ENCODE measurements at places on chromosomes 2 and 18. TPM values are rescaled to one million over a fixed set of nuclear protein-coding genes. Genes with fewer than 3 reads are reported as not detected.

GPAT2 gene
- 8.2 TPM for total RNA-seq

ALPP gene
- not detected for total RNA-seq

ACVR1C gene
- total RNA-seq: 0.62 TPM

NT5C1B gene
- not detected for total RNA-seq

CYP27C1 gene
- total RNA-seq: not detected

CNGA3 gene
- total RNA-seq: not detected

- no peaks in the 10 kb centered on the region for H3K27me3 ChIP-seq
- no peak overlapping the region for H3K4me3 ChIP-seq
- H3K36me3 ChIP-seq: no peaks in the 10 kb centered on the region
- no peaks in the 10 kb centered on the region for H3K4me1 ChIP-seq
Observed at GRCh38 chr2:80117401-80117800, 187.2 kb downstream of the LRRTM1 start.

- DNase-seq: peak; percentile 79
- H3K27ac ChIP-seq: peak within 1 kb of the TSS; percentile 92
- H3K36me3 ChIP-seq: no peaks in the 10 kb centered on the region
- H3K4me3 ChIP-seq: peak within 1 kb of the TSS; percentile 92
Observed at GRCh38 chr18:77132369-77133050, at the start of gene MBP. Gene MBP (minus strand): TSS chr18:77132783. CDS start chr18:77105261, 27,522 bp downstream.

DNA sequence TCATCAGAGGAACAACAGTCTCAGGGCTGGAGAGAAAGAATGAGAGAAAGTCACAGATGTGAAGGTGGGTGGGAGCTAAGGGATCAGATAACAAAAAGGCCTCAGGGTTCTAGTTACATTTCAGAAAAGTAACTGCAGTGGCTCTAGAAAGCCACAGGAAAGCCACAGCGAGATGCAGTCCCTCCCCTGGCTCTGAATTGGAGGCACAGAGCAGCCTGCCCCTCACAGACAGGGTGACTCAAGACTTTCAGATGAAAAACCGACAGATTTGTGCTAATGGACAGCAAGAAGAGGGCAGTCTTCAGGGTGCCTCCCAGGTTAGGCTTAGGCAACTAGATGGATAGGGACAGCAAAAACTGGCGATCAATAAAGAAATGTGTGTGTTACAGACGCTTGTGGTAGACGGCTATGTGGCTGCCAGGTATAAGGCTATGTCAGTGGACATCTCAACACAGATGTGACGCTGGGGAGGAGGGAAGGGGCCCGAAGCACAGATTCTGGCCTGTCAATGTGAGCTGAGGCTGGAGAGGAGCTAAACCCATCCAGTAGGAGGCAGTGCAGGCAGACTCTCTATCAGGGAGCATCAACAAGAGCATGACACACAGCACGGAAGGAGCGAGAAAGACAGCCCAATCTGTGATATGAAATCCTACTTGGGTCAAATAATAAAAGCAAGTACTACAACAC, 26.2 kb downstream of the UNC50 start:
- H3K36me3 ChIP-seq: peaks cover 58% of the 10 kb centered on the region
- H3K4me1 ChIP-seq: no peaks in the 10 kb centered on the region
- H3K27me3 ChIP-seq: no peaks in the 10 kb centered on the region
- no peak overlapping the region for H3K27ac ChIP-seq
- DNase-seq: no peak

GRCh38 chr18:68417166-68417799, 297.6 kb downstream of the TMX3 start:
- H3K27me3 ChIP-seq: no peaks in the 10 kb centered on the region
- H3K4me3 ChIP-seq: no peak overlapping the region
- H3K36me3 ChIP-seq: no peaks in the 10 kb centered on the region
- no peak for DNase-seq

DNA sequence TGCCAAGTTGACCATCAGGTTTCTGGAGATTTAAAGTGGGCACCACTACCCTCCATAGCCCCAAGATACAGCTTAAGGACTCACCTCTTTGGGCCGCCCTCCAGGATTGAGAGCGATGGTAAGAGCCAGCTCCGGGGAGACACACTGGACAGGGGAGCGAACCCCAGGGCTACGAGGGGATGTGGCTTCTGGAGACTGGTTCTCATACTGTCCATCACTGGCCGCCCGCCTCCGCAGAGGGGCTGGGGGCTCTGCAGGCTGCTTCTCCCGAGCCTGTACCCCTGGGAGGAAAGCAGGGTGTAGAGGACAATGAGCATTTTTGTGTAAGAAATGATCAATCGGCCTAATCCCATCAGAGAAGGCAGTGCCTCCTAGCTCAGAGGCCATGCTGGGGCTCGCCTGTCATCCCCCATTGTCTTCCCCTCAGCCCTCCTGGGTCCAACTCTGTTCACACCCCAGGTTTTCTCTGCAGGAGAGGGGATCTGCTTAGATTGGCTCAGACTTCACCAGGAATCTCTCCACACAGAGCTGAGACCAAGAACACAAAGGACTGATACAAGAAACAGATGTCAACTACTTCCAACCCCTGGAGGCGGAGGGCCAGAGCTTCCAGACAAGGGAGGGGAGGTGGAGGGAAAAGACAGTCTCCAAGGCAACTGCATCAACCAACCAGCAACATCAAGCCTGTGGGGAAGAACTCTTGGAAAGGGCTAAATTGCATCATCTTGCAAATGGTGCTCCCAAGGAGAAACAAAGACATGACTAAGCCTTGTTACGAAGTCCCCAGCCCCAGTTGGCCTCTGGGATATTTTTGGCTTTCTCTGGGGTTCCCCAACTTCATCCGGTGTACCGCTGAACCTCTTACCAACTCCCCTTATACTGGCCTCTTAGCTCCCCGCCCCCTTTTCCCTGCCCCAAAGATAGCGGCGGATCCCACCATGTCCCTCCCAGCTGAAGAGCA, 166.6 kb downstream of the TNS1 start:
- peak; percentile 59 for DNase-seq
- peak overlapping the region; percentile 99 for H3K27ac ChIP-seq
- no peaks in the 10 kb centered on the region for H3K27me3 ChIP-seq
- peaks cover 38% of the 10 kb centered on the region for H3K36me3 ChIP-seq
- no peak overlapping the region for H3K4me3 ChIP-seq
- peaks cover 96% of the 10 kb centered on the region for H3K4me1 ChIP-seq

DNA sequence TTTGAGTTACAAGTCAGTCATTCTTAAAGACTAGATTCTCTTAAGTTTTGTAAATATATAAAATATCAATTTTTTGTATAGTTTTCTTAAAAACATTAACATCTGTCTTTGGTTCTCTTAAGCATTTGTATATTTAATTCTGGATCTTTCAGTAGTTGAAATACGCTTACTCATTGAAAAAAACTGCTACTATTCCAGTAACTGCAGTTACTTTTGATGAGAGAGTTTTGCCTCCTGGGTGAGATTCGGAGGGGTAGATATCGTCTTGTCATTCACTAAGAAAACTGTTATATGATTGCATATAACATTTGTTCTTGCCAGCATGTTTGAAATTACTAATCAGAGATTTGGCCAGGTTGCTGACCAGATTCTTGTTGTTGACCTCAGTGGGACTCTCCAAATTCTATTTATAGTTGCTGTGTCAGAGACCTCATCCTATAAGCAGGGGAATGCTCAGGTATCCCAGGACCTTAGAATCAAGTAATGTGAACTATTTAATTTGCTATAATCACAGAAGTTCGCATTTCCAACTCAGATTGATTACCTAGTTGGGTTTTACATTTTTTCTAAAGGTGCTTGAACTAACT, 7.9 kb downstream of the AGPS start:
- H3K27ac ChIP-seq: peak overlapping the region; percentile 51
- H3K27me3 ChIP-seq: no peaks in the 10 kb centered on the region
- no peak for DNase-seq
- H3K4me3 ChIP-seq: no peak overlapping the region
- no peaks in the 10 kb centered on the region for H3K36me3 ChIP-seq

DNA sequence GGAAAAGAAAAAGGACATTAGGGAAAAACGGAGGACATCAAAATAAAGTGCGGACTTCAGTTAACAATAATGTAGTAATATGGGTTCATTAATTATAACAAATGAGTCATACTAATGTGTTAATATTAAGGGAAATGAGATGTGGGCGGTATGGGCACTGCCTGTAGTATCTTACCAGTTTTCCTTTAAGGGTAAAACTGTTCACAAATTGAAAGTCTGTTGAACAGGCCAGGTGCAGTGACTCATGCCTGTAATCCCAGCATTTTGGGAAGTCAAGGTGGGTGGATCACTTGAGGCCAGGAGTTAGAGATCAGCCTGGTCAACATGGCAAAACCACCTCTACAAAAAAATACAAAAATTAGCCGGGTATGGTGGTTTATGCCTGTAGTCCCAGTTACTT, 56.8 kb upstream of the PMAIP1 start:
- no peaks in the 10 kb centered on the region for H3K27me3 ChIP-seq
- H3K27ac ChIP-seq: no peak overlapping the region
- no peaks in the 10 kb centered on the region for H3K4me1 ChIP-seq
- H3K4me3 ChIP-seq: no peak overlapping the region

- DNase-seq: no peak
- no peak overlapping the region for H3K4me3 ChIP-seq
- no peaks in the 10 kb centered on the region for H3K36me3 ChIP-seq
- no peaks in the 10 kb centered on the region for H3K4me1 ChIP-seq
- H3K27me3 ChIP-seq: no peaks in the 10 kb centered on the region
Observed at GRCh38 chr2:34849827-34850226, 1250.7 kb upstream of the FAM98A start.

- no peak overlapping the region for H3K27ac ChIP-seq
- H3K36me3 ChIP-seq: no peaks in the 10 kb centered on the region
- no peak overlapping the region for H3K4me3 ChIP-seq
- H3K4me1 ChIP-seq: no peaks in the 10 kb centered on the region
- DNase-seq: no peak
Observed at GRCh38 chr2:121860033-121860757, 104.7 kb downstream of the TSN start.

GRCh38 chr2:22626621-22627020, 758.4 kb upstream of the KLHL29 start:
- H3K36me3 ChIP-seq: no peaks in the 10 kb centered on the region
- no peaks in the 10 kb centered on the region for H3K27me3 ChIP-seq
- DNase-seq: no peak
- H3K27ac ChIP-seq: no peak overlapping the region
- H3K4me3 ChIP-seq: no peak overlapping the region

DNA sequence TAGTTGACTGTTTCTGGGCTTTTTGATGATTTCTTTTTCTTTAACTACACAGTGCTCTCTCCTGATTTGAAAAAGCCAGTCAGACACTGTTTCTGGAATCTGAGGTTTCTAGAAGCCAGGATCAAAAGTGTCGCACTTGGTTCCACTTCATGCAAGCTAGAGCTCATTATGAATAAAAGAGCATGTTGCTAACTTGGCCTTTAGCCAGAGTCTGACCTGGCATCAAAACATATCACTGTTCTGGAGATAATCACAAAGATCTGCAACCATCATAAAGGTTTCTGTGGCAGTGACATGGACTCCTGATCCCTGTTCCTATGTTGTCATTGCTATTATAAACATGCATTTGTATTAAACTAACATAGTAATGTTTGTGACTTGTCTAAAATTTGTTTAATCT, 76.1 kb upstream of the MAPRE2 start:
- H3K27ac ChIP-seq: peak overlapping the region; percentile 22
- no peak overlapping the region for H3K4me3 ChIP-seq
- no peaks in the 10 kb centered on the region for H3K36me3 ChIP-seq

DNA sequence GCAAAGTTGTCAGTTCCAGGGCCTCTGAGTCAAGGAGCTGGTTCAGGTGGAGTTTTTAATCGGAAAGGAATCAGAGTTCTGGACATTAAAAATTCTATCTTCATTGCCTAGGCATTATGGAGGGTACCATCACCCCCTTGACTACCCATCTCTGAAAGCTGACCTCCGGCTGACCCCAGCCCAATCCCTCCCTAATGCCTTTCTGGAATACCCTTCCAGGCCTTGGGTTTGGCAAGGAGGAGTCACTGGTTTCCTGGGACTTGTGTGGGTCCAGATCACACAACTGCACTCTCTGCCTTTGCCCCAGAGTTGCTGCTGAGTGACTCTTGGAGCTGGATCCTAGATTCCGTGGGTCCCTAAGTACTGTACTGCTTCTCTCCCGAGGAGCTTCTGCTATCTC, 1.0 kb upstream of the OSR1 start:
- peaks cover 20% of the 10 kb centered on the region for H3K4me1 ChIP-seq
- no peaks in the 10 kb centered on the region for H3K36me3 ChIP-seq
- no peak overlapping the region for H3K4me3 ChIP-seq
- H3K27ac ChIP-seq: no peak overlapping the region
- no peak for DNase-seq

DNA sequence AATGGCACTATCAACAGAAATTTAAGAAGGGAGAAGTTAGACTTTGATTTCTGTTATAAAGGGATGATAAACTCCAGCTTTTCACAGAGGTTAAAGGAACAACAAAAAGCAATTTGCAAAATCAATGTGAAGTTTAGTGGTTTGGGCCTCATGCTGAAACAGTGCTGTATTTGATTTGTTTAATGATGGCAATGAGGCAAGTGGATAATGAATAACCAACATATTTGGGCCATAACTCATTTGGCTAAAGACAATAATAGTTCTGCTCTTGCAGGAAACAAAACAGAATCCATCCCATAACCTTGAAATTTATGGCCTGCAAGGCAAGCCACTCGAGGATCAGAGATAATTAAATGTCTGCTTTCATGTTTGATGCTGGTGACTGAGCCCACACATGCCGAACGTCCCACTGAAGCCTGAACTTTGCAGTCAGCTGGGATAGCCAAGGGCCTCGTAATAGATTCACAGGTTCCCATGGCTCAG, 56.5 kb downstream of the TPGS2 start:
- no peak overlapping the region for H3K27ac ChIP-seq
- H3K4me1 ChIP-seq: peaks cover 14% of the 10 kb centered on the region
- no peaks in the 10 kb centered on the region for H3K36me3 ChIP-seq
- H3K4me3 ChIP-seq: no peak overlapping the region
- no peaks in the 10 kb centered on the region for H3K27me3 ChIP-seq

Measured in gastrocnemius medialis (tissue), 4 donors.